ENCODE measurements at places on chromosomes 11 and 22.

DNA sequence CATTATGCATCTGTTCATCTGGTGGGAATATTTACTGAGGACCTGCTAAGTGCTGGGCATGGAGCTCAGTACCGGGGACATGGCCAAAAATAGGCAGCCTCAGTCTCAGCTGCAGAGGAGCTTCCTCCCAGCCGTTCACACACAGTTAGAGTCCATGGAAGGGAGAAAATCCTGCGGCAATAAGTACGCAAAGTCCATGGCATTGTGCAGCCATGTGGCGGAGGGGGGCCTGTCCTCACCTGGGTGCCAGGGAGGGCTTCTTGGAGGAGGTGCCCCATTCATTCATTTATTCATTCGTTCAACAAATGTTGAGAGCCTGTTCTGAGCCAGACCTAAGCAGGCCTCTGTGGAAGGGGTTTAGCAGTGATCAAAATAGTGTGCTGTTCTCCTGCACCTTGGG lies 59.3 kb upstream of the ANO1 start:
- DNase-seq, result no peak

DNA sequence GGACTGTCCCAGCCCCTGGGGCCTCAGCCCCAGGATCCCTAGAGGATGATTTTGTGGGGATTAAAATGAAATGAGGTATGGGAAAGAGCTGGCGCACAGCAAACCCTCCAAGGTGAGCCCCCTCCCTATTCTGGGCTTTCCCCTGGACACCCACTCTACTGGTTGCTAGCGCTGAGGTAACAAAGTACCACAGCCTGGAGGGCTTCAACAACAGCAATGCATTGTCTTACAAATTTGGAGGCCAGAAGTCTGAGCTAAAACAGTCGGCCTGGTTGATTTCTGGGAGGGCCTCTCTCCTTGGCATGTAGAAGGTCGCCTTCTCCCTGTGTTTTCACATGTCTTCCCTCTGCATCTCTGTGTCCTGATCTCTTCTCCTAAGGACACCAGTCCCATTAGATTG lies 913.6 kb downstream of the NTM start:
- DNase-seq, result no peak

GRCh38 chr11:12074529-12075195 lies 35.7 kb upstream of the MICAL2 start:
- no peak for DNase-seq

GRCh38 chr11:72100462-72100861 lies 2.6 kb downstream of the LAMTOR1 start:
- DNase-seq, result no peak

- no peak for DNase-seq
These were observed 13.8 kb downstream of the DGCR6L start for GRCh38 chr22:20305894-20306645.

GRCh38 chr11:14148653-14149273 lies 186.2 kb downstream of the SPON1 start:
- DNase-seq, result peak; percentile 10

DNA sequence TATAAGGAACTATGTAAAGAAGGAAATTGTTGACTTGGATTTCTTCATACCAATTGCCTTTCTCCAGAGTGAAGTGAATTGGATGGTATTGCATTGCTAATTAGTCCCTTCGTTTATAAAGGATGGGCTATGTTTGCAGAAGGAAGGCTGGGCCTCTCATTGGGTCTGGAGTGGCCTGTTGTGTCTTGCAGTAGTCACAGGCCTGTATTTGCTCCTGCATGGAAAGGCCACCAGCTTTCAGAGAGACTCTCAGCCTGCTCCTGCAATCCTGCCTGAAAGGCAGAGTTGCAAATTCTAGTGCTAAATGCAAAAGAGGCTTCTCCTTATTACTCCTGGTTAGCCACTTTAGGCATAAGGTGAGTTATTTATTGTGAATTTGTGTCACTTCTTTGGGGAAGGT lies 103.8 kb downstream of the EXT2 start:
- no peak for DNase-seq

GRCh38 chr11:128210148-128210940 lies 377.0 kb downstream of the ETS1 start:
- DNase-seq, result no peak

DNA sequence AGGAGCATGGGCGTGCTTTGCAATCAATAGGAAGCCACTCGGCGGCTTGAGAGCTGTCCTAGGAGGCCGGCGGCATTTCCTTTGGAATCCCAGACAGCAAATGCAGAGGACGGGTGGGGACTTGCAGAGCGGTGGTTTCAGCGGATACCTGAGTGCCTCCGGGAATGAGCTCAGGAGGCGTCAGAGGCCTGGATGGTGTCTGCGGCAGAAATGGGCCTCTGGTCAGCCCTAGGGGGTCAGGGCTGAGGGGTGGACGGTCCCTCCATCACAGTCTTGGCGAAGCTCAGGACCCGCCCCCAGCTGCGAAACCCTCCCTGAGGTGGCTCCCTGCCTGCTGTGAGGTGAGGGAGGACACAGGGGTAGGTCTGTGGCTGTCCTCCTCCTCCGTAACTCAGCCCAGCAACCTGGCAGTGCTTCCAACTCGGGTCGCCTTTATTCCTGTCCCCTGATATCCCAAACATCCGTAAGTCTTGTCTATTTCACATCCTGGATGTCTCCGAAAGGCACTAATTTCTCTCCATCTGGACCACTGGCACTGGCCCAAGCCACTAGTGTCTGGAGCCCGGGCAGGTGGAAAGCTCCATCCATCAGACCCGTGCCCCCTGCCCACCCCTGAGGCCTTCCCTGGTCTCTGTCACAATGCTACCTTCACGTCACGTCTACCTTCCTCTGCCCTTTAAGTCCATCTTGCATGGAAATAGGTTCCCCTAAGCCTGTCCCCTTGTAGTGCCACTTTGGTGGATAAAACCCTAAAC lies 686.6 kb downstream of the BRD1 start:
- no peak for DNase-seq

- DNase-seq, result no peak
These were observed 27.9 kb downstream of the RNF169 start for GRCh38 chr11:74776546-74776945.

DNA sequence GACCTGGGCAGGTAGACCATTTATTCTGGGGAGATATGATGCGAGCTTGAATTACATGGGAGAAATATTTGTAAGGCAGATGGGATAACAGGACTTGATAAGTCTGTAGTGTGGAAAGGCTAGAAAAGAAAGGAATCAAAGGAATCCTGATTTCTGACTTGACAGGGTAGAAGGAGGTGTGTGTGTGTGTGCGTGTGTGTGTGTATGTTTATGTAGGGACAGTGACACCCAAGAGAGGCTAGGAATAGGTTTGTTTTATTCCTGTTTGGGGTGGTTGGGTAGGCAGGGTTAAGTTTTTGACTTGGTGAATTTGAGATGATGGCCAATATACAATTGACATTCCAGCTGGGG lies 390 bp upstream of the HTATIP2 start:
- DNase-seq, result no peak

GRCh38 chr11:106238704-106239360 lies 161.4 kb downstream of the AASDHPPT start:
- DNase-seq, result peak; percentile 4

GRCh38 chr11:17650127-17650911 lies 69.1 kb upstream of the MYOD1 start:
- no peak for DNase-seq

DNA sequence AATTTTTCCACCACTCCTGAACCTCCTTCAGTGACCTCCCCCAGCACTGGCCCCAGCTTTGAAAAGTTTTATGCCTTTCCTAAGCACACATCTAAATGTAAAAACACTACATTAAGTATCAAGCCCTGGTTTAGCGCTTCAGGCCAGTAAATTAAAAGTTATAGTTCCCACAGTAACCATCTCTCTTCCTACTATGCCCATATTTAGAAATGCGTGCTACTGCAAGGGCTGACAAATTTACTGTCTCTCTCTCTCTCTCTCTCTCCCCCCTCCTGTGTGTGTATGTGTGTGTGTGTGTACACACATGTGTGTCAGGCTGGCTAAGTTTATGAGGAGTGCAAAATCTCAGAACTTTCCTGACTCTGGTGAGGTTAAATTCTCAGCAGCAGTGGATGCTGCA lies 231.4 kb downstream of the LARGE1 start:
- no peak for DNase-seq

- no peak for DNase-seq
These were observed 37.9 kb upstream of the ARHGAP32 start for GRCh38 chr11:129230006-129230405.

DNA sequence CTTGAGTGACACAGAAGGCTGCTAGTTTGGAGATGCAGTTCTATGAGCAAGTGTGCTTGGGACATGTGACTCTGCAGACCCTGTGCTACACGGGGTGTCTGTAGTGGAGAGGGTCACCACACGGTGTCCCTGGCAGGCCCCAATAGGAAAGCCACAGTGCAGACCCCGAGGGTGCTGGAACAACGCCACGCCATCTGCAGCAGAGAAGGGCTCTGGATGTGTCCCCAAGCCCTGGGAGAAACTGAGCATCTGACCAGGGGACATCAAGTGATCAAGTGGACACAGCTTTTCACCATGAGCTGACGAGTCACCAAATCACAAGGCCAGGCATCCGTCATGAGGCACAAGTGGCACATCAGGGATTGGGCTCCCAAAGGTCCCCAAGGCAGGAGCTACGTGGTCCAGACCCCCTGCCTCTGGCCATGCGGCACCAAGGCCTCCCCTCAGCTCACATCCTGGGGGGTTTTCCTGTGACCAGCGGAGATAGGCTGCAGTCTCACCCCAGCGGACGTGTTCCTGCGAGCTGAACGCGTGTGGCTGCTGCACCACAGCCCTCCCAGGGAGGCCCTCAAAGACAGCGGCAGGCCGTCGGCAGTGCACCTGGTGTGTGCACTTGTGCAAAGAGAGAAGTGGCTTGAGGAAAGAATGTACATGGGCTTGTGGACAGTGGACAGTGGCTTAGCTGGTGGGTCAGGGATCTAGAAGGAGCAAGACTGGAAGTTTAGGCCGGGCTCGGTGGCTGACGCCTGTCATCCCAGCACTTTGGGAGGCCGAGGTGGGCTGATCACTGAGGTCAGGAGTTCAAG lies 96.7 kb downstream of the RPS6KA4 start:
- no peak for DNase-seq

DNA sequence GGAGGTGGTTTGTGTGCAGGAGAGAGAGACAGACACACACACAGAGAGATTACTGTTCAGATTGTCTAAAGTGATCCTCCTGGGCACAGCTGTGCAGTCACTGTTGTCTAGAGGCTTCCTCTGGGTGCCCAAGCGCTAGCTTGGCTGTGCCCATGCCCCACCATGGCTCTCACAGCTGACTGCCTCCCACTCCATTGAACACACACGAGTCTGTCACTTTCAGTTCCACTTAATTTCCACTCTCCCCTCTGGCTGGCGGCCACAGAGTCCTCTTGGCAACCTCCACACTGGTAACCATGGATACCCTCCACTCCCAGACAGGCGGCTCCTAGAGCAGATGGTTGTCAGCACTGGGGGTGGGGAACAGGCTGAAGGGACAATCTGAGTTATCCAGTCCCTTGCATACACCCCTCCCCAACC lies 29.1 kb downstream of the MAP6 start:
- DNase-seq, result no peak

DNA sequence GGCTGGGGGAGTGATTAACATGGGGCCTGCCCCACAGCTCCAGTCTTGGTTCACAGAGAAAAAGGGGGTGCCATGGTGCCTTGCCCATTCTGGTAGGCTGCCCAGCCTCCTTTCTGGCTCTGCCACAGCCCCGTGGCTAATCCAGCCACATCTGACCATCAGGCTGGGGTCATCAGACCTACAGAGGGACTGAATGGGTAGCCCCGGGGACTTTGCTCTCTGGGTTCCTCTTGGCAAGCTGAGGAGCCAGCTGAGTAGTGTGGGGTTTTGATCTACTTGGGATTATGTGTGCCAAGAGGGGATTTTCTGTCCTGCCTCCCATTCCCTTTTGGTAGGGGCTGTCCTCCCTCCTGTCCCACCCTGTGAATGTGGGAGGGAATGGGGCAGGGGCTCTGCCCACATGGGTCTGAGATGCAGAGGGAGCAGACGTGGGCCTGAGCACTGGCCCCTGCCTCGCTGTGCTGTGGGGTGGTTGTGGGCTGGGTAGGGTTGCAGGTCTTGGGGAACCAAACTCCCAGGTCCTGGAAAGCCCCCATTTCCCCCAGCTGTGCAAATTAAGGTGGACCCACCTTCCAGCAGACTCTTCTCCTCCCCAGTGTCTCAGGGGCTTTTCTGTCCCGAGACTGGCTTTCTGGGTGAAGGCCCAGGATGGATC lies 32.0 kb downstream of the CD82 start:
- DNase-seq, result no peak

DNA sequence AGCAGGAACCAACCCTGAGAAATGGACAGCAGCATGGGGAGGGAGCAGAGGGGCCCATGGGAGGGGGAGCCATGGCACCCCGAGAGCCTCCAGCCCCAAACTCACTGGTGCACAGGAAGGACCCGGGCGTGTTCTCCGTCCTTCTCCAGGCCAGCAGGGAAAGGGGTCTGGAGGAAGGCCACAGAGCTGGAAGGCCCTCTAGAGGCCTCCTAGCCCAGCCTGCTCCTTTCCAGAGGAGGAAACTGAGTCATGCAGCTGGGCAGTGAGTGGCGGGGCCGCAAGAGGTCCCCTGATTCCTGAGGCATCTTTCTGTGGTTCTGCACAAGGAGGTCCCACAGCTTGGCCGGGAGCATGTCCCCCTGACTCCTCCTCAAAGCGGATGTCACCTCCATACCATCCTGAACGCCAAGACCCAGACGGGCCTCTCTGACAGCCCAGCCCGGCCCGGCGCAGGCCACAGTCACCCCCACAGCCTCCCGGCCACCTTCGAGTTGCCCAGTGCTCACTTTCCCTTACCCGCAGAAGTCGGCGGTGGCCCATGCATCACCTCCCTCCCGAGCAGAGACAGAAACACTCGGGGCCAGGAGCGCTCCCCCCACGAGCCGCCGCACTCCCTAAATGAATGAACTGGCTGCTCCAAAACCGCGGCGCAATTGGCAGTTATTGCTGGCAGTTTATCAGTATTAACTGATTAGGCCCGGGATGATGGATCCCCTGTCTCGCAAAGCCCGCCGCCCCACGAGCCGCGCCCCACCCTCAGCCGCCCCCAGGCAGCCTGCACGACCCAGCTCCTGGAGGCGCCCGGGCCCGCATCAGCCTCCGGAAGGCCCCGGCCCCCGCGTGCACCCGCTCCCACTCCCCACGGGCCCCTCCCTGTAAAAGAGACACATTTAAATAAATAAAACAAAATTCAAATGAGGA lies 272.5 kb downstream of the BUD13 start:
- DNase-seq, result no peak

- DNase-seq, result no peak
These were observed 60.6 kb upstream of the PRDM11 start for GRCh38 chr11:45085646-45086501.

- DNase-seq, result no peak
These were observed 67.0 kb downstream of the FANCF start for GRCh38 chr11:22558664-22559063.

Measured in HuH-7 (cell line).